ENCODE measurements at places on chromosomes 1 and 21. TPM values are rescaled to one million over a fixed set of nuclear protein-coding genes. Genes with fewer than 3 reads are reported as not detected.

- no peaks in the 10 kb centered on the region for H3K4me1 ChIP-seq
- H3K36me3 ChIP-seq, result no peaks in the 10 kb centered on the region
- H3K4me3 ChIP-seq, result no peak overlapping the region
- no peak overlapping the region for H3K27ac ChIP-seq
These were observed 60.3 kb upstream of the GREM2 start for GRCh38 chr1:240672132-240672811.

- H3K27me3 ChIP-seq, result no peaks in the 10 kb centered on the region
- H3K4me3 ChIP-seq, result no peak overlapping the region
- H3K27ac ChIP-seq, result no peak overlapping the region
These were observed 14.0 kb downstream of the SESN2 start for GRCh38 chr1:28273216-28273860.

- H3K4me1 ChIP-seq, result peaks cover 28% of the 10 kb centered on the region
- no peak within 1 kb of the TSS for H3K27ac ChIP-seq
- no peak for DNase-seq
- H3K36me3 ChIP-seq, result no peaks in the 10 kb centered on the region
- H3K4me3 ChIP-seq, result no peak within 1 kb of the TSS
These were observed at the start of gene HAPLN2 for GRCh38 chr1:156618853-156619581. HAPLN2 (plus strand) TSS chr1:156619415; CDS start chr1:156623491, 4,076 bp downstream.

- peaks cover 10% of the 10 kb centered on the region for H3K4me1 ChIP-seq
- no peaks in the 10 kb centered on the region for H3K27me3 ChIP-seq
- H3K4me3 ChIP-seq, result no peak overlapping the region
- no peak for DNase-seq
- H3K36me3 ChIP-seq, result no peaks in the 10 kb centered on the region
These were observed 5.5 kb upstream of the SNAPIN start for GRCh38 chr1:153652805-153653500.

RHBDL2 gene
- 0.85 TPM for total RNA-seq

ADAMTSL4 gene
- 45.1 TPM for total RNA-seq

All from thoracic aorta (tissue), 2 donors.